ENCODE measurements at places on chromosomes 3 and 15.

- no peak overlapping the region for H3K4me3 ChIP-seq
- no peak overlapping the region for H3K27ac ChIP-seq
- peaks cover 11% of the 10 kb centered on the region for H3K4me1 ChIP-seq
- H3K27me3 ChIP-seq: no peaks in the 10 kb centered on the region
- no peak for DNase-seq
Measured at GRCh38 chr3:158668506-158668905, 3.9 kb downstream of the LXN start.

DNA sequence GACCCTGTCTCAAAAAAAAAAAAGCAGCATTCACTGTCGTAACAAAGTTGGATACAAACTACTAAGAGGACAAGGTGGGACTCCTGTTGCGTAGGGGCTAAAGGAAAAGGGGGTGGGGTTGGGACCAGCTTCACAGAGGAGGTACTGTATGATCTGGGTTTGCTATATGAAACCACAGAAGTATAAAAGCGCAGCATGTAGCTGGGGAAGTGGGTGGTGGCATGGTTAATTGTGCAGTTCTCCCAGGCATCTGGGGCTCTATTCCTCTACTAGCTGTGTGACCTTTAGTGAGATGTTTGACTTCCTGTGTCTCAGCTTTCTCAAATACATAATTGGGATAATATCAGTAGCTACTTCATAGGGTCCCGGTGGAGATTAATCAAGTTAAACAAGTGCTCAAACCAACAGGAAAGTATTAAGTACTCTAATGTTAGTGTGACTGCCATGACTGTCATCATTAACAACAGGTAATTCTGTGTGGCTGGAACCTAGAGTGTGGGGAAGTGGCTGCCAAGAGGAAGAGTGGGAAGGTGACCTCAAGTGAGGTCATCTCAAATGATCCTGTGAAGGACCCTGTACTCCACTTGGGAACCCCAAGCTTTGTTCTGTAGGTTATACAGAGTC lies 11.5 kb downstream of the PARP16 start:
- H3K27me3 ChIP-seq: no peaks in the 10 kb centered on the region
- no peaks in the 10 kb centered on the region for H3K36me3 ChIP-seq
- no peaks in the 10 kb centered on the region for H3K4me1 ChIP-seq
- H3K4me3 ChIP-seq: no peak overlapping the region
- DNase-seq: no peak
- H3K27ac ChIP-seq: no peak overlapping the region

GRCh38 chr15:45777781-45778180 lies 143.0 kb downstream of the SQOR start:
- H3K36me3 ChIP-seq: no peaks in the 10 kb centered on the region
- H3K4me3 ChIP-seq: no peak overlapping the region
- no peaks in the 10 kb centered on the region for H3K4me1 ChIP-seq
- no peaks in the 10 kb centered on the region for H3K27me3 ChIP-seq

- H3K27ac ChIP-seq: no peak overlapping the region
- H3K4me3 ChIP-seq: no peak overlapping the region
- no peaks in the 10 kb centered on the region for H3K4me1 ChIP-seq
- DNase-seq: no peak
- no peaks in the 10 kb centered on the region for H3K27me3 ChIP-seq
- H3K36me3 ChIP-seq: no peaks in the 10 kb centered on the region
Measured at GRCh38 chr15:58458076-58458475, 26.3 kb downstream of the LIPC start.

Data from GM23338 (cell line).